ENCODE measurements at places on chromosomes 4 and X.

GRCh38 chr4:173333658-173334084 is 487 bp downstream of the HMGB2 start:
- peak; percentile 58 for DNase-seq

- no peak for DNase-seq
These were observed 172.7 kb upstream of the USP9X start for GRCh38 chrX:40912576-40912975.

DNA sequence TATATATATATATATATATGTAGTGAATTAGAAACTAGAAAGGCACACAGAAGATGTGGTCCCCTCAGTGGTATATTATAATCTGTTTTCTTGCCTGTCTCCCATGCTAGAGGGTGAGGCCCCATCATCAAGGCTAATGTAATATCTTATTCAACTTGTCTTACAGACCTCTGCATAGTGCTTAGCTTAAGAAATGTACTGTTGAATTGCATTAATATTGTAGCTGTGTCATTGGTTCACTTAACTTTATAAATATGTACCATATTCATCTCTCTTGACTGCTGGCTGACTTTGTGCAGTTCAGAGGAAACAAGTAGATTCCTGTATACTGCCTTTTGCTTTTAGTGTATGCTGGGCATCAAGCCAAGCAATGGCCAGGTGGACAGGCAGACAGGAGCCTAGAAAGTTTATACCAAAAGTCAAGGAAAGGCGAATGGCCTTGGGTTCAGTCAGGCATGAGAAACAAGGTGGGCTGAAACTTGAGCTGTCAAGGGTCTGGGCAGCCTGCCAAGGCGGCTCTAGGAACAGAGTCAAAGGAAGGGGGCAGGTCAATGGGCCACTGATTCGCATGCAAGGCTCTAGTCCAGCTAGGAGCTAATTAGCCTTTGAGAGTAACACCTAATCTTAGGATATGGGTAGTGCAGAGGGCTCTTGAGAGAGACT is 78.8 kb upstream of the LEF1 start:
- no peak for DNase-seq

- DNase-seq = no peak
These were observed 282.6 kb downstream of the ADGRA3 start for GRCh38 chr4:22233230-22233629.

DNA sequence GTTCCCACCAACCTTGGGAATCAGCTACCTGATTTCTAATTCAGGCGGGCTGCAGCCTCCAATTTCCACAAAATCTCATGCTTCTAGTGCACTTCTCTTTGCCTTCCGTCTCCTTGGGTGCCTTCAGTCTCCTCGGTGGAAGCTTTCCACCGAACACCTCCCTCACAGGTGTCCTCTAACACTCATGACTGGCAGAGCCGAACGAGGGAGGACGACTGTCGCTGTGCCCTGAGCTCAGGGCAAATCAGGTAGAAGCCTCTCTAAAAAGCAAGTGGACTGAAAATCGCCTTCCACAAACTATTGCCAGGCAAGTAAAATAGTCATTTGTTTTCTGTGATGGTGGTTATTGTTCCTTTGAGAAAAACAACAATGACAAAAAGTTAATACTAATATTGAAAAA is 176.1 kb upstream of the PPARGC1A start:
- DNase-seq = no peak

GRCh38 chr4:8181844-8182243 is 17.2 kb upstream of the SH3TC1 start:
- DNase-seq = no peak

DNA sequence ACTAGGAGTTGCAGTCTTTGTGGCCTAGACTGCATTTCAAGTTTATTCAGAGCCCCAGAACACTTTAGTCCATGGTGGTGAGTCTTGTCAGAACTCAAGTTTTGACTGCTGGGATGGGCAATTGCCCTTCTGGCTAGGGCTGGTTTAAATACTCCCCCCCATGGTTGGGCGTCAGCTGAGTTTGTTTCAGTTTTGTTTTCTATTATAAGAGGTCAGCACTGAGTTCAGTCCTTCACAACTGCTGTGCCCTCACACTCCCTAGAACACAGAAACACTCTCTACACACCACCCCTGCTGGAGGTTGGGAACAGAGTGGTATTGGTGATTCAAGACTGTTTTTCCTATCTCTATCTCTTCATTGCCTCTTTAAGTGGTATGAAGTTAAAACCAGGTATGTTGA is 217.0 kb downstream of the GUCY2F start:
- DNase-seq = no peak

Data from stimulated activated CD4-positive, alpha-beta T cell treated with anti-CD3 and anti-CD28 coated beads, Interleukin-2, amount 100 ng/mL, for 24 hours (primary cell).